ENCODE measurements at places on chromosomes 5 and 9.
A peak's percentile ranks its signal among the peaks of the same experiment; 100 is the strongest.

DNA sequence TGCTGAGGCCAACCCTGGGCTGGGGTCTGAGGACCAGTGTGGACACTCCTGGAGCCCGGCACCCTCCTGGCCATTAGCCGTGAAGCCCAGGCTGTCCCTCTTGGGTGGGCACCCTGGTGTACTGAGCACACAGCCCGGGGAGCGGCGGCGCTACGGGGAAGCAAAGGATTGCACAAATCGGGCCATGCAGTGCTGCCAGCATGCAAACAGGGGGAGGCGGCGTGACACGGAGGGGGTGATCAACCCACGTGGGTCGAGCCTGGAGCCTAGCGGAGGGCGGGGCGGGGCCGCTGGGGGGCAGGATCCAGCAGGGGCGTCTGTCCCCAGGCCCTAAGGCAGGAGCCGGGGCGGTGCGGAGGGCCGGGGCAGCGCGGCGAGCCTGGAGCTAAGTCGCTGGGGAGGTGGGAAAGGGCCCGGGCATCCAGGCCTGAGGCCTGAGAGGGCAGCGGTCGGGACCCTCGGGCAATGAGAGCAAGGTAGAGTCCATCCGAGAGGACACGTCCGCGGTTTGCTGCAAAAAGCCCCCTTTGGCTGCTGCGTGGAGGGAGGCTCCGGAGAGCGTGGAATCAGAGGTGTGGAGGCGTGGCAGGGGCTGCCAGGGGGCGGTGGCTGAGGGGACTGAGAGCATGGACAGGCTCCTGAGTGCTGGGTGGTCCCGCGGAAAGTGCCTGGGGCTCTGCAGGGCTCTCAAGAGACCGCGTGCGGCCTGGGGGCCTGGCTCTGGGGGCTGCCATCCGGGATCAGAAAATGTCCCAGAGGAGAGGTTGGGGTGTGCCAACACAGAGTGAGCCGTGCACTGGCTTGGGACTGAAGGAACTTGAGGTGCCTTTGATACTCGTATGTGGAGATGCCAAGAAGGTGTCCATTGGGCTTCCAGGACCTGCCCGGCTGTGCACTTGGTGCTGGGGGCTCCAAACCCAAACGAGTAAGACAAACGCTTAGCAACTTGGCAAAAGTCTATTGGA lies 94.2 kb downstream of the BARX1 start:
- DNase-seq = no peak

GRCh38 chr9:35568196-35568595 lies 36.9 kb upstream of the TESK1 start:
- DNase-seq = no peak

GRCh38 chr5:134524272-134524825 lies 1.1 kb upstream of the JADE2 start:
- DNase-seq = peak; percentile 52

- peak; percentile 94 for DNase-seq
These were observed 51.9 kb upstream of the ZSWIM6 start for GRCh38 chr5:61280205-61280604.

- DNase-seq = no peak
These were observed 49.3 kb upstream of the FANCC start for GRCh38 chr9:95366731-95367325.

GRCh38 chr9:133571896-133572595 lies 37.1 kb downstream of the FAM163B start:
- DNase-seq = no peak

DNA sequence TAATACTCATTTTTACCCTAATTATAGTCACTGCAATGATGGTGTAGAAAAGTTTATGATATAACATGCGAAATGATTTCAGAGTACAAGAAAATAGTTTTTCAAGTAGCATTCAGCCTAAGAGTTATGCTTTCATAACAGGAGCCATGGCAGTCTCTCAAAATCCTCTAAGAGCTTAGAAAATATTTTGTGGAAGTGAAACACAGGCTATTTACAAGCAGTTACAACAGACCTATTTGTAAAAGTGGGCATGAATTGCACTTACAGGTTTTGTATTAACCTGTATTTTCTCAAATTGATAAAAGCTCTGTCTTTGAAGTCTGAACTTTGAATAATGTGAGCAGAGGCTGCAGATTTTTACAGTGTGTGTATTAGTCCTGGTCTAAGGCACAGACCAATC lies 523.3 kb downstream of the LRRC70 start:
- DNase-seq = no peak

DNA sequence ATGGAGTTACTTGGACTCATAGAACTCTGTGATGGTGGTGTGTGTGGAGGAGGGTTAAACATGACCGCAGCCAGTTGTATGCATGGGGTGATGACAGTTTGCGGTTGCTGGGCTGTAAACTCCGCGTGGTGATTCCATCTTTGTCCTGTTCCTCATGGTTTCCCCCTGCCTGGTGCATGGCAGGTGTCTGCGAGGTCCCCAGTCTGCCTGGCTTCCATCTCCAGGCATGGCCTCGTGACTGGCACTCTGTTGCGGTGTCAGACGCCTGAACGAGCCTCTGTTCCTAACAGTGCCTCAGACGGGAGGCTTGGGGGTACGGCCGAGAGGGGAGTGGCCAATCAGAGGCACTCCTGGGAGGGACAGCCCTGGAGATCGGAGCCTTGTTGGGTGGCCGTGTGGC lies 33.9 kb upstream of the SH3PXD2B start:
- no peak for DNase-seq

DNA sequence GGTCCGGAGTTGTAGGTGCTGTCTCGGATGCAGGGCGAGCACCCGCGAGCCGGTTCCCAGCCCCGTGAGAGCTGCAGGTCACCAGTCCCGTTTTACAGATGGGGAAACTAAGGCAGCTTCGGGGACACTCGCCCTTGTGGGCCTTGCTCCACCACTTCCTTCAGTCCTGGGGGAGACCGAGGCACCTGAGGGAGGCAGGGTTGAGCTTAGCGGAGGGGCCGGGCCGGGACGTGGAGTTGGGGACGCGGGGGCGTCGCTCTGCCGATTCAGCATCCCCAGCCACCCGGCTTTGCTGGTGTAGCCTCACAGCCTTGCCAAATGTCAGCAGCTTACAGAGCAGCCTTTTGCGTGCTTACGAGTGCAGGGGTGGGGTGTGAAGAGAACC lies 530 bp downstream of the BBLN start:
- DNase-seq = no peak

DNA sequence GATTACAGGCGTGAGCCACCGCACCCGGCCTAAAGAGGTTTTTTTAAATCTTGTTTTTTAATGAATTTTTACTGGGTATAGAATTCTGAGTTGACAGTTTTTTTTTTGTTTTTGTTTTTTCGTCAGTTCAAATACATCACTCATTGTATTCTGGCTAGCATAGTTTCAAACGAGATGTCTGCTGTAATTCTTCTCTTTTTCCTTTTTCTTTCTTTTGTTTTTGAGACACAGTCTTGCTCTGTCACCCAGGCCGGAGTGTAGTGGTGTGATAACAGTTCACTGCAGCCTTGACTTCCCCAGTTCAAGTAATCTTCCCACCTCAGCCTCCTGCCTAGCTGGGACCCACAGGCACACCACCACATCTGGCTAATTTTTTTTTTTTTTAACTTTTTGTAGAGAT lies 2.2 kb upstream of the PRRT1B start:
- no peak for DNase-seq

DNA sequence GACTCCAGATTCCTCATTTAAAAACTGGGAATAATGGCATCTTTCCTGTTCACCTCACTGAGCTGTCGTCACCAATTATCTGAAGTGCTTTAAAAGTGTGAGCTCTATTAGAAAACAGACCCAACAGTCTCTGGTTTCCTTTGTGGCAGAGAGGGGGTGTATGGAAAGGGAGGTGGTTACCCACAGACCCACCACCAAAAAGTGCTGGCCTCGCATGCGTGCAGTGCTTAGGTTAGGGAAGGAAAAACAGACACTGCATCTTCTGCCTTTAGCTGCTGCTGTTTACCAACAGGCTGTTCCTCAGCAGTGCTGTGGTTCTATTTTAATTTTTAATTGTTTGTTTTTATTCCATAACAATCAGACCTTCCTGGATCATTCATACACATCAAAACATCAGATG lies 249.6 kb downstream of the PIK3R1 start:
- DNase-seq = no peak

DNA sequence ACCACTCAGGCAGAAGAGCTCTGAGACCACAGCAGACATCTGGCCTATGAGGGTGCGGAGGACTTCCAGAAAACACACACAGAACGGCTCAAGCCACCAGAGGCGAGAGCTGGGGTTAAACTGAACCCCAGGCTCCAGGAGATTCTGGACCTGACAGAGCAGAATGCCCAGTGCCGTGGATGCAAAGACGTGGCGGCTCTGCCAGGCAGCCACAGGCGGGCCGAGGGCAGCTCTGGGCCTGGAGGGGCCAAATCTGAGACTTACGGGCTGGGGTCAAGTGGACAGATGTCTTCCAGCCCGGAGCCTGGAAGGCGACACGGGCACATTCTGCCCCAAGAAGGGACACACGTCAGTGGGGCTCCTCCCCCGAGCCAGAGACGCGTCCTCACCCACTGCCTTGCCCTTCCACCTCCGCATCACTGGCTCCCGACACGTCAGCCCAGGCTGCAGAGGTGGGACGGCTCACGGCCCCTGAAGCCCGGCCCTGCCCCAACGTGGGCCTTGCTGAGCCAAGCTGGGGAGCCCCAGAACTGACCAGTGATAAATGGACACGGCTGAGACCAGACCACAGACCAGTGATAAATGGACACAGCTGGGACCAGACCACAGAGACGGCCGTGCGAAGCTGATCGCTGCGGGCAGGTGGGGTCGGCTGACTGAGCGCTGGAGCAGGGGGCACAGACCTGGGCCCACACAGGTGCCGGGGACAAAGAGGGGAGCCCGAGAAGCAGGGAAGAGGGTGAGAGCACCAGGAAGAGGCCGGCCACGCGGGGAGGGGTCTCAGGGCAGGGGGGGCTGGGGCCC lies 40.9 kb upstream of the NSMF start:
- DNase-seq = no peak

DNA sequence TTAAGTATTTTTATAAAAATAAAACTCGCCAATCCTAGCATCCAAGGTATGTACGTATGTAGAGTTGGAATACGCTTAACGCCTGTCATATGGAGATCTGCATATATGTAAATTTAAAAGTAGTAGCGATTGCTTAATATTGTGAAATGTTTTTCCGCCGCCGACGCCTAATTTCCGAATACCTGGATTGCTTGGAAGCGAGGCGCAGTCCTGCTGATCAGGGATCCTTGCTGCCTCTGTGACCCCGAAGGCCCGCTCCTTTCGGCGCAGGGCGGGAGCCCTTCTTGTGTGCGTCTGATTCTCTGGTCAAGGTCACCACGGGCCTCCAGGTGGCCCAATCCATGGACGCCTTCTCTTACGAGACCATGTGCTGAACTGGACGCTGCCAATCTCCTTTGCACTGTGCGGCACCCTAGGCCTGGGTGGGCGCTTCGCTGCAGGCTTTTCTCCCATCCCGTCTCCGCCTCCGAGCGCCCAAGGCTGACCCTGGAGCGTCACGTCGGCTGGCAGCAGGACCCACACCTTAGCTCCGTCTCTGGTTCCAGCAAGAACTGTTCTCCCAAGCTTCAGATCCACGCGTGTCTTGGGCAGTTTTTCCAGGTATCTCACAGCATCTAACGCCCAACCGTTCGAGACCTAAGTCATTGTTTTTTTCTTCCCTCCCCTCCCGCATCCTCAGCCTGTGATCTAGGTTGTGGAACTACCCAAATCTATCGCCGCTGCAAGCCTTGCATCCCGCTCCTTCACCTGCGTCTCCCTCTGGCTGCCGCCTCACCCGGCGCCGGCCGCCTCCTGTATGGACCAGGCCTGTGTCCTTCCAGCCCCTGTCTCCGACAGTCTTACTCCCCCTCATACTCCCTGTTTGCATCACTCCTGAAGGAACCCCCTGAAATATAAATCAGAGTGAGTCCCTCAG lies 3.6 kb upstream of the TRIM41 start:
- DNase-seq = no peak
